Kasumi-1 (cell line): ENCODE measurements at places on chromosomes 3 and 15.

DNA sequence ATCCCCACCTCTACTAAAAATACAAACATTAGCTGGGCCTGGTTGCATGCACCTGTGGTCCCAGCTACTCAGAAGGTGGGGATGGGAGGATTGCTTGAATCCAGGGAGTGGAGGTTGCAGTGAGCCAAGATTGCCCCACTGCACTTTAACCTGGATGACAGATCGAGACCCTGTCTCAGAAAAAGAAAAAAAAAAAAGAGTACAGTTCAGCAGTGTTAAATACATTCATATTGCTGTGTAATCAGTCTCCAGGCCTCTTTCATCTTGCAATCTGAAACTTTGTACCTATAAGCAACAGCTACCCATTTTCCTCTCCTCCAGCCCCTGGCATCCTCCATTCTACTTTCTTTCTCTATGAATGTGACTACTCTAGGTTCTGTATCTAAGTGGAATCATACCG, 61.2 kb downstream of the LPP start:
- no peak for DNase-seq

- DNase-seq = no peak
These were observed 10.6 kb upstream of the ATP2B2 start for GRCh38 chr3:10515884-10516495.

GRCh38 chr15:95485367-95485766, 845.1 kb upstream of the NR2F2 start:
- no peak for DNase-seq

DNA sequence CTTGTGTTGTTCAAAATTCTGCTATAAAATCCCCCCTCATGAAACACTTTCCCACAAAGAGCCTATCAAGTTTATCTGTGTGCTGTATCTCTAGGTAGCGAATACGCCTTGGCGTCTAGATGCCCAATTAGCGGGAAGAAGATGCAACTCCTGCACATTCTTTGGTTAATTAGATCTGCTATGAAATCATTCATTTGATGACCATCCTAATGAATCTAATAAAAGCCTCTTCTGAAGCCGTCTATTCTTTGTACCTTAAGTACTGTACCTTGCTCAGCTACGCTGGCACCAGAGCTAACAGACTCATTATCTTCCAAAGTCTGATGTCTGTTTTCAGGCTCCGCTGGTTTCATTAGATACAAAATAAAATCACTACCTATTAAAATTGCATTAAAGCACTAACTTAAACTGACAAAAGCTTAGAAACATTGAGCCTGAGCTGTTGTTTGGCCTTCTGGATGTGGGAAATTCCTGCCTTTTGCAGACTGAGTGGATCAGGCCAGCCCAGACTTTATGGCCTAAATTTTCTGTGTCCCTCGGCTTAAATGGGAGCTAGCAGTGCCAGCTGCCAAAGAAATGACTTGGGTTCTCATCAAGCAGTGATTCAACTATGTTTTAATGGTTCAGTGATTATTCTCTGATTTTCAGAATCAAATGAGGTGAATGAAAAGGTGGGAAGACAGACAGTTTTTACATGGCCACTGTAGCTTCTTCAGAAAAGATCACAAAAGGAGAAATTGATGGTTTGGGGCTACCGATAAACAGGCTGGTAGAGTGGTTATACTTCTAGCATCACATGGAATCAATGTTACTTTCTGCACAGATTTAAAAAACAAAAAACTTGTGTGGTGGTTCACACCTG, 28.4 kb upstream of the CHST2 start:
- DNase-seq = no peak

DNA sequence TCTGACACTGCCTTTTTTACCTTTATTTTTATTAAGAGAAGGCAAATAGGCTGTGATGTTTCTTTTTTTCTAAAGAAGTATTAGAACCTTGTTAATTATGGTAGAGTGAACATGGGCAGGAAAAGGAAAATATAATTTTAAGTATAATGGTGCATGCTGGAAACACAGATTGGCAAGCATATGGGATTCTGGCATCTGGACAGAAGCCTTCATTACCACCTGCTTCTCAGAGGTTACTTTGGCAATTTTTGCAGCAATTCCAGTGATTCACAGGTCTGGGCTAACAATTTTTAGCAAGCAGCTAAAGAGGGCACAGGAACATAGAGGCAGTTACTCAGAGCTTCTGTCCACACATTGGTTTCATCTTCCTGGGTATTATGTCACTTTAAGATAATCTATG, 258.3 kb downstream of the DIPK2A start:
- no peak for DNase-seq

GRCh38 chr3:190169243-190169642, 48.5 kb upstream of the P3H2 start:
- DNase-seq = no peak

DNA sequence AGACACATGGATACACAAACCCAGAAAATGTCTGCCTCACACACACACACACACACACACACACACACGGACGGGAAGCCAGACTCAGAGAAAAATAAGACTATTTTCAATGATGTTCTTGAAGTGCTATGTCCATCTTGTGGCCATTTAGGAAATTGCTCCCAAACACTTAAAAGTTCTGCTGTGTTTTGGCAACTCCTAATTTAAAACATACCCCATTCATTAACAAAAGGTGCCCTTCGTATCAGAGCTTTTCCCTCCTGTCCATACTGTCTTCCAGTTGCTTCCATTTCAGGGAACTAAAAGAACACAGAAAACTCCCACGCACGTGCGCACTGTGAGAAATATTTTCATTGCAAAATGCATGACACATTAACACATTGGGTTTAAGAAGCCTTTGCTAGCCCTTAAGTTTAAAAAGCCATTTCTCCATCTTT, 44.6 kb downstream of the SLC12A1 start:
- DNase-seq = peak; percentile 86

DNA sequence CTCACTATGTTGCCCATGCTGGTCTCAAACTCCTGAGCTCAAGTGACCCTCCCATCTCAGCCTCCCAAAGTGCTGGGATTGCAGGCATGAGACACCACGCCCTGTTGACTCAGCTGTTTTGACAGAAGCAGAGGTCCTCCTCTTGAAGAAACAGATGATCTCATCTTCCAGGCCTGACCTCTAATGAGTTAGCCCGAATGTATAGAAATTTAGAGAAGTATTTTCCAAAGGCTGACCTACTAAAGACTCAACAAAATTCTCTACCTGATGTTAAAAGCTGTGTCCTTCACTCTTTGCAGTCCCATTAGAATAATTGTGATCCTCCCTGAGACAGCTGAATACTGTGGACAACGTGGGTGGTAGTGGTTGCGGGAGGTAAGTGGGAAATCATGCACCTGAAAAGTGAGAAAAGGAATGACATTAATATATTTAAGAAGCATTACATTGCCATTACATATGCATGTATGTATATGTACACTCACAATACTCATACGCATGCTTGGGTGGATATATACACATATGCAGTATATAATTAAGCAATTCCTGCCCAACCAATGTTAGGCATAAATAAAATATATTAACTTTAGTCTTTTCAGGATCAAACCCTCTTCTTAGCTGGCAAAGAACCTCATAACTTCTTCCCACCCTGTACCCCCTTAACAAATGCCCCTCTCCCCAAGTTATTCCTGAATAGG, 204.6 kb upstream of the NR2F2 start:
- DNase-seq = no peak

DNA sequence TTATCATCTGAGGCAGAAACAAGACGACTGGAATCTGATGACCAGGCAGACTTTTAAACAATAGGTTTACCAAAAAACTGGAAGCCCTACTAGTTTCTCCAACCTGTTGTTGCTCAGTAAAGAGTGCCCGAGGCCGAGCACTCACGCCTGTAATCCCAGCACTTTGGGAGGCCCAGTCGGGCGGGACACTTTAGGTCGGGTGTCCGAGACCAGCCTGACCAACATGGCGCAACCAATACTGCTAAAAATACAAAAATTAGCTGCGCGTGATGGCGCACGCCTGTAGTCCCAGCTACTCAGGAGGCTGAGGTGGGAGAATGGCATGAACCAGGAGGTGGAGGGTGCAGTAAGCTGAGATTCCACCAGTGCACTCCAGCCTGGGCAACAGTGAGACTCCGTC, 1.1 kb upstream of the WDR5B start:
- DNase-seq = no peak

DNA sequence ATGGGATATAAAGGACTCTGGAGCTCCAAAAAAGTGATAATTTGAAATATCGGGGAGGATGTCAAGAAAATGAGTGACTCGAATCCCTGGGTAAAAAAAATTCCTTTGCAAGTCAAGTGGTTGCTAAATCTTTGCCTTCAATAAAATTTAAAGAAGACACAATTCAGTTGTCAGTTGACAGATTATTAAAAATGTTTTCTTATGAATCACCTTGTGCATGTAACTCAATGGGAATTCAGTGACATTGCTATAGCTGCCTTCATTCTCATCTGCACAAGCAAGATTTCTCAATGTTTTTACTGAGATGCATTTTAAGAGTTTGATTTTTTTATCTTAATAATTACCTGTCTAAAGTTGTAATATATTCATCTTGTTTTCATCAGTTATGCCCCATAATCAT, 264.0 kb upstream of the IL12A start:
- no peak for DNase-seq

- DNase-seq = no peak
These were observed 105.9 kb downstream of the DNAJB8 start for GRCh38 chr3:128360705-128361271.

DNA sequence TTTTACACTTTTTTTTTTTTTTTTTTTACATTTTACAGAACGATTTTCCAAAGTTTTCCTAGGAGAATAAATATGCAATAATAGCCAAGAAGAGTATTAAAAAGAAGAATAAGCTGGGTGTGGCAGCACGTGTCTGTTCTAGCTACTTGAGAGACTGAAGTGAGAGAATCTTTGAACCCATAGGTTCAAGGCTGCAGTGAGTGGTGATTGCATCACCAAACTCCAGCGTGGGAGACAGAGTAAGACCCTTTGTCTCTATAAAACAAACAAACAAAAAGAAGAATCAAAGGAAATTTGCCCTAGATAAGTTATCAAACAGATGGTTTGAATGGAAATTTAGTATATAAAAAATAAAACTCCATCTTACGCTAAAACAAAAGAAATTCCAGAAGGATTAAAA, 13.3 kb downstream of the XRN1 start:
- no peak for DNase-seq

- DNase-seq = no peak
These were observed 14.3 kb downstream of the SPG21 start for GRCh38 chr15:64975390-64975789.

- peak; percentile 65 for DNase-seq
These were observed at the start of gene PLXNA1 for GRCh38 chr3:126982471-126983175. TSS of gene PLXNA1 (plus strand) at chr3:126983115. CDS start at chr3:126988594, 5,479 bp downstream.

DNA sequence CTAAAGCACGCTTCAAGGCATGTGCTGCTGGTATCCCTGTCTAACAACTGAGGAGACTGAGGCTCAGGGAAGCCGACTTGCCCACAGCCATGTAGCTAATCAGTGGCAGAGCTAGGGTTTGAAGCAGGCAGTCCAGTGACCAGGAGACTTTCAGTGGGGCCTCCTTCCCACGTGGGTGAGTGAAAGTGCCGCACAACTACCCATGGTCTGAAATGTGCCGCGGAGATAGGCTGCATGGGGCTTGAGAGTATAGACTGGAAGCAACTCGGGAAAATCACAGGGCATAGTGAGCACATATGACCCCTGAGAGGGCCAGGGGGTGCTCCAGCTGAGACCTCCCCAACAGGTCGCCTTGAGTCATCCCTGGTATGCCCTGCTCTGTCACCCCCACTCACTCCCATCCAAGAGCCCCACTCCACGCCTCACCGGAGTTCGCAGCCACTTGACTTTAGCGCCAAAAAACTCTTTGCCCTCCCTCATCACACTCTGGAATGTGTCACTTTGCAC, 19.1 kb downstream of the FAM174B start:
- no peak for DNase-seq

GRCh38 chr3:194117104-194117845, 18.7 kb upstream of the HES1 start:
- no peak for DNase-seq

DNA sequence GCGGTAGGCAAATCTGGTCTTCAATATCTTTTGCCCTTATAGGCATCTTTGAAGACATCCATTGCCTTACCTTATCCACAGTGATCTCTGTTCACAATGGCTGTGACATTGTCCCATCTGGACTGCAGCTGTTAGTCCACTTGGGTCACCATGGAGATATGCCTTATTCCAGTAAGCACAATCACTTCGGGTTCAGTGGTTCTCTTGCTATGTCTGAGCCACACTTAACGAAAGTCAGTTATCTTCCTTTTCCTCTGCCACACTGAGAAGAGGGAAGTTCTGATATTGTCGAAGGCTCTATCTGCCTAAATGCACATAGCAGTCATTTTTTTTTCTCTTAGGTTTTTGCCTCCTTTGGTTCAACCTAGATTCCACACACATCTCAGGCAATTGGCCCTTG, 119.0 kb upstream of the SATB1 start:
- peak; percentile 40 for DNase-seq

- DNase-seq = no peak
These were observed 11.0 kb upstream of the PLXNA1 start for GRCh38 chr3:126971891-126972351.

GRCh38 chr3:16190704-16191103, 16.2 kb downstream of the GALNT15 start:
- no peak for DNase-seq

DNA sequence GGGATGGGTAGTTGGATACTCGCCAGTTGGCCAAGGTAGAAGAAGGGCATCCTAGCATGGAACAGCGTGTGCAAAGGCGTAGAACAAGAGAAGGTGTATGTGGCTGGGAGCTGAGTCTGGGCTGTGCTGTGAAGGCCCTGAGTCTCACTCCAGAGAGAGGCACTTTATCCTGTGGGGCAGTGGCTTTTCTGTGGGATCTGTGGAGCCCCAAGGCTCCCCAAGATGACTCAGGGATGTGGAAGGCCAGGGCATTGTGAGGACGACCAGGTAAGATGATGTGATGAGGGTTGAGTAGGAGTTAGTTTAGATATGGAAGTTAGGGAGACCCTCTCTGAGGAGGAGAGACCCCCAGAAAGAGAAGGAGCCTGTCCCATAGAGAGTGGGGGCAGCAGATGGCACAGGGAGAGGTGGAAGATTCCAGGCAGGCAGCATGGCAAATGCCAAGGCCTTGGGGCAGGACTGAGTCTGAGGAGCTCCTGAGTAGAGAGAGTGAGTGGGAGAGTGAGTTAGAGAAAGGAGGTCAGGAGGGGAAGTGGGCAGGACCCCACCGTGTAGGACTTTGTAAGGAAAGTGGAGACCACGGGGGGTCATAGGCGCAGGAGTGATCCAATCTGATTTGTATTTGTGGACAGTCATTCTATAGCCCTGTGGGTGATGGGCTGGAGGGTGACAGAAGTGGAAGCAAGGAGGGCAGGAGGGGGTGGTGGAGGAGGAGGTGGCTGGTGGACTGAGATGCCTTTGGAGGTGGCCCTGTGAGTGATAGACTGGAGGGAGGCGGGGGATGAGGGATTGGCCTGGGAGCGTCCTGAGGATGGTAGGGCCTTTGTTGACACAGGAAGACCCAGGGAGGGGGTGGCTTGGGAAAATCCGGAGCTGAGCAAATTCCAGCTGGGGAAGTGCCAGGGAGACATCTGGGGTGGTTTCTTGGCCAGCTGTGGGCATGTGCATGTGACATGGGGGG, 50.3 kb downstream of the FBLN2 start:
- DNase-seq = no peak
